Glutamatergic neuron (in vitro differentiated cells): ENCODE measurements at places on chromosomes 3 and 15. TPM values are rescaled to one million over a fixed set of nuclear protein-coding genes. Genes with fewer than 3 reads are reported as not detected.

DNA sequence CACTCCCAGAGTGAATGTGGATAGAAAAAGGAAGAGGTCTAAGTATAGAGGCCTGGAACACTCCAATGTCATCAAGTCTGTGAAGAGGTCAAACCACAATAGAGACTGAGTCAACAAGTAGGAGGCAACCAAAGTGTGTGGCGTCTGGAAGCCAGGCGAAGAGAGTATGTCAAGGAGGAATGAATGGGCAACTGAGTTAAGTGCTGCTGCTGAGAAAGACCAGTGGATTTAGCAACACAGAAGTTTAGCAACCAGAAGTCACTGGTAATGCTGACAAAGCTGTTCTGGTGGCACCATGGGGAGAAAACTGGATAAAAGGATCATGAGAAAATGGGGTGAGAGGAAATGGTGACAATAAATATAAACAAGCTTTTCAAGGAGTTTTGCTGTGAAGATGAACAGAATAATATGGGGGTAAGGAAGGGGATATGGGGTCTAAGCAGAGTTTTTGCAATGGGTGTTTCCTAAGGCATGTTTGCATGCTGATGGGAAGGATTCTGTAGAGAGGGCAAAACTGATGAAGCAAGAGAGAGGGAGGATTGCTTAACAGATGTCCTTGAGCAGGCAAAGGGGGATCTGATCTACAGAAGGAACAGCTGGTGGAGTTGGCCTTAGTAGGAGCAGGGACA lies 38.4 kb downstream of the PCOLCE2 start:
- H3K4me1 ChIP-seq = peaks cover 10% of the 10 kb centered on the region
- no peak for DNase-seq
- H3K27me3 ChIP-seq = peaks cover 2% of the 10 kb centered on the region
- no peaks in the 10 kb centered on the region for H3K36me3 ChIP-seq

DNA sequence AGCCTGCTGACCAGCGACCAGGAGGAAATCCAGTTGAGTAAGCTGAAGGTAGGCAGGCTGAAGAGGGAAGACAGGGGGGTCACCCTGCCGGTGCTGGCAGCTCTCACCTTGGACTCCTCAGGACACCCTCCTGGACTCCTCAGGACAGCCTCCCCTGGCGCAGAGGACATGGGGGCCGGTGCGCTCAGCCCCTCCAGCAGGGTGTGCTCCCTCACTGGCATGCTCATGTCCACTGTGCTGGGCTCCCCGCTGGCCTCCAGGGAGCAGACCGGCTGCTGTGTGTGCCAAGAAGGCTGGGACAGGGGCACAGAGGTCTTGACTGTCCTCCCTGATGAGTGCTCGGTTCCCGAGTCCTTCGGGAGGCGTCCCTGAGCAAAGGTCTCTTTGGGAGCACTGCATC lies 183.6 kb downstream of the ATP10A start:
- H3K27me3 ChIP-seq = peaks cover 5% of the 10 kb centered on the region
- no peak overlapping the region for H3K4me3 ChIP-seq
- no peak overlapping the region for H3K27ac ChIP-seq
- H3K36me3 ChIP-seq = peaks cover 6% of the 10 kb centered on the region
- DNase-seq = no peak
- peaks cover 4% of the 10 kb centered on the region for H3K4me1 ChIP-seq

- H3K27me3 ChIP-seq = peaks cover 6% of the 10 kb centered on the region
- no peaks in the 10 kb centered on the region for H3K36me3 ChIP-seq
- H3K4me1 ChIP-seq = peaks cover 35% of the 10 kb centered on the region
- peak; percentile 62 for DNase-seq
- peak overlapping the region; percentile 59 for H3K4me3 ChIP-seq
Observed at GRCh38 chr3:13095408-13095937, 22.2 kb upstream of the IQSEC1 start.

GRCh38 chr3:177150970-177151627 lies 46.2 kb downstream of the TBL1XR1 start:
- H3K27ac ChIP-seq = no peak overlapping the region
- no peaks in the 10 kb centered on the region for H3K36me3 ChIP-seq
- peaks cover 2% of the 10 kb centered on the region for H3K27me3 ChIP-seq
- no peak overlapping the region for H3K4me3 ChIP-seq

GRCh38 chr15:66692391-66692790 lies 9.6 kb upstream of the SMAD6 start:
- peaks cover 2% of the 10 kb centered on the region for H3K27me3 ChIP-seq
- no peak for DNase-seq
- no peaks in the 10 kb centered on the region for H3K36me3 ChIP-seq
- H3K4me1 ChIP-seq = no peaks in the 10 kb centered on the region
- H3K27ac ChIP-seq = no peak overlapping the region
- H3K4me3 ChIP-seq = no peak overlapping the region

TFRC gene
- total RNA-seq = 35.8 TPM
